Prostate gland (tissue), 2 donors: ENCODE measurements at places on chromosomes 16 and 17. TPM values are rescaled to one million over a fixed set of nuclear protein-coding genes. Genes with fewer than 3 reads are reported as not detected.

The ASPA gene
- total RNA-seq = 3.5 TPM

The GPR179 gene
- 0.14 TPM for total RNA-seq

The LIMD2 gene
- 51.9 TPM for total RNA-seq

The MT1F gene
- total RNA-seq = 18.5 TPM

The OXLD1 gene
- 52.5 TPM for total RNA-seq

The ABCC6 gene
- total RNA-seq = 15.2 TPM

The SPATA32 gene
- 3.2 TPM for total RNA-seq

The CA7 gene
- total RNA-seq = not detected

The KRTAP17-1 gene
- total RNA-seq = not detected

The RAMP2 gene
- 16.3 TPM for total RNA-seq

The KRT39 gene
- total RNA-seq = not detected

The HBQ1 gene
- total RNA-seq = not detected

The IRX3 gene
- 33.2 TPM for total RNA-seq

The TAT gene
- total RNA-seq = not detected

The P2RX5 gene
- not detected for total RNA-seq

The NAA60 gene
- 99.2 TPM for total RNA-seq

The PPP1R1B gene
- total RNA-seq = 69.0 TPM

The SLC5A11 gene
- total RNA-seq = not detected

The SLC47A1 gene
- 4.5 TPM for total RNA-seq

The WFIKKN1 gene
- 1.5 TPM for total RNA-seq

The SCNN1B gene
- total RNA-seq = 9.2 TPM

The HSD11B2 gene
- 11.4 TPM for total RNA-seq
